ENCODE measurements at places on chromosomes 11 and 22. TPM values are rescaled to one million over a fixed set of nuclear protein-coding genes. Genes with fewer than 3 reads are reported as not detected.

The OR51E2 gene
- total RNA-seq: not detected

The MOV10L1 gene
- not detected for total RNA-seq

The FAM180B gene
- not detected for total RNA-seq

The CRYBA4 gene
- total RNA-seq: not detected

The PNPLA3 gene
- total RNA-seq: 1.5 TPM

The SRPRA gene
- 66.9 TPM for total RNA-seq

The DEPDC7 gene
- 9.1 TPM for total RNA-seq

The C11orf91 gene
- total RNA-seq: 0.85 TPM

The PRODH gene
- 1.4 TPM for total RNA-seq

The TMEM191C gene
- 1.0 TPM for total RNA-seq

The NNMT gene
- 352 TPM for total RNA-seq

The ASCL2 gene
- total RNA-seq: not detected

The KRTAP5-2 gene
- not detected for total RNA-seq

The FEN1 gene
- total RNA-seq: 96.6 TPM

The XRRA1 gene
- 3.7 TPM for total RNA-seq

The MS4A5 gene
- total RNA-seq: not detected

The MYO18B gene
- total RNA-seq: 0.15 TPM

The SAA1 gene
- total RNA-seq: 0.91 TPM

The EIF3L gene
- total RNA-seq: 264 TPM

The CYP2D6 gene
- 0.40 TPM for total RNA-seq

The PAX6 gene
- total RNA-seq: 2.9 TPM

The FGF3 gene
- not detected for total RNA-seq

The OR8B4 gene
- not detected for total RNA-seq

The YAP1 gene
- 53.8 TPM for total RNA-seq

The SPON1 gene
- total RNA-seq: not detected

The GLYAT gene
- total RNA-seq: not detected

All from A549 treated with ZK216348 at 1 μM for 4 hours (cell line).